Activated B cell treated with CpG ODN at 0.5 μM for 24 hours (primary cell): ENCODE measurements at places on chromosomes 6 and 20. TPM values are rescaled to one million over a fixed set of nuclear protein-coding genes. Genes with fewer than 3 reads are reported as not detected.

The XKR7 gene
- total RNA-seq = 0.04 and 0.12 TPM in 2 replicates

The DCDC2 gene
- total RNA-seq = not detected in 2 replicates

The SNPH gene
- total RNA-seq = 0.86 and 1.0 TPM in 2 replicates

The GHRH gene
- not detected in 2 replicates for total RNA-seq

The IGF2R gene
- 69.6 and 79.5 TPM in 2 replicates for total RNA-seq

The MYBL2 gene
- total RNA-seq = 99.5 and 102 TPM in 2 replicates

The SERPINB1 gene
- 59.9 and 60.5 TPM in 2 replicates for total RNA-seq

The DOK5 gene
- total RNA-seq = not detected in 2 replicates

The ZSCAN23 gene
- 0.18 and 0.49 TPM in 2 replicates for total RNA-seq

The ZC3H12D gene
- total RNA-seq = 184 and 225 TPM in 2 replicates

The CSNK2B gene
- 190 and 191 TPM in 2 replicates for total RNA-seq

DNA sequence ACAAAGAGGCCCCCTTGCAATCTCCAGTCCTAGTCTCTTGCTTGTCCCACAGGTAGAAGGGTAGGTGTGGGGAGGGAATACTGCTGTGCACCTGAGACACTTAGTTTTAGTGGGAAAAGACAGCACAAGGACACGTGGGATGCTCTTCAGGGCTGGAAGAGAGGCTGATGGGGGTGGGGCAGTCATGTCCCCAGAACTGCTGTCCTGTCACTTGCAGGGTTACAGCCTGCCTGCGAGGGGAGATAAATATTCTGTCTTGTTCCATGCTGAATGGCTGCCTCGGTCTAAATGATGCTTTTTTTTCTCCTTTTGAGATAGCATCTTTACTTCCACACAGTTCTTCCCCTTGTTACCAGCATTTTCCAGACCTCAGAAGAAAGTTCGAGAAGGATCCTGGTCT is 106.2 kb downstream of the SLC24A3 start:
- H3K27me3 ChIP-seq = peaks cover 12% of the 10 kb centered on the region
- H3K36me3 ChIP-seq = no peaks in the 10 kb centered on the region
- H3K4me1 ChIP-seq = no peaks in the 10 kb centered on the region
- no peak overlapping the region for H3K4me3 ChIP-seq
- H3K27ac ChIP-seq = no peak overlapping the region
- DNase-seq = no peak

GRCh38 chr6:16511723-16512489 is 249.4 kb downstream of the ATXN1 start:
- peaks cover 48% of the 10 kb centered on the region for H3K4me1 ChIP-seq
- peak overlapping the region; percentile 73 for H3K27ac ChIP-seq
- H3K27me3 ChIP-seq = no peaks in the 10 kb centered on the region
- DNase-seq = no peak
- H3K36me3 ChIP-seq = no peaks in the 10 kb centered on the region
- no peak overlapping the region for H3K4me3 ChIP-seq

DNA sequence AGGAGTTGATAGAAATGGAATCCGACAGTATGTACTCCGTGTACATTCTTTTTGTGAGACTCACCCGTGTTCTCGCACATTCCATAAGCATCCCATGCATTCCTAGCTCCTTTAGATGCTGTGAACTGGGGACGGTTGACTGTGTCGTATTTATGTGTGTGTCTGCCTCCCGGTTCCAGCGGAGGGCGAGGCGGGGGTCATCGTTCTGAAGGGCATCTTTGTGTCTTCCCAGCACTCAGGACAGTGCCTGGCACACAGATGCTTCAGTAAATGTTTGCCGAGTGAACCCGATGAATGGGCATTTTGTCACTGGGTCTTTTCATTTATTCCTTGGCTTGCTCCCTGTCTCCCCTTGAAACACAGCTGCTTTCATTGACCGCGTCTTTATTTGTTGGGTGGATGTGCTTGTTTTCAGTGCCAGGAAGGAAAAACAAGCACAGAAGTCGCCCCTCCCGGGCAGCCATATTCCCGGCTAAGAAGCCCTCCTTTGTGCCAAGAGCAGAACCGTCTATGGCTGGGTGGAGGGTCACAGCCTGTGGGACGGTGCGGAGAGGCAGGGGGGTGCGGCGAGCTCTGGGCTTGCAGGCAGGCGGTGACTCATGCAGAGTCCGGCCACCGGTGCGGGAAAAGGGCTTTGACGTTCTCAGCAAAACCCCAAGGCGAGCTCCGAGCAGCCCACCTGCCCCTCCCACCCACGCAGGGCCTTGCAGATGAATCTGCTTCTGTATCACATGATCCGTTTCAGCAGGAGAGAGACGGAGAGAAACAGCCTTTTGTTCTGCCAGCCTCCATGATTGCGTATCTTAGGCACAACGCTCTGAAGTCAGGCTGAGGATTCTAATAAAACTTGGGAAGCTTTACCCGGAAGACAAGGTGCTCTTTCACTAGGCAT is 11.2 kb upstream of the PSMG4 start:
- H3K36me3 ChIP-seq = no peaks in the 10 kb centered on the region
- no peak overlapping the region for H3K27ac ChIP-seq
- no peak for DNase-seq
- peaks cover 52% of the 10 kb centered on the region for H3K27me3 ChIP-seq
- H3K4me1 ChIP-seq = peaks cover 6% of the 10 kb centered on the region
- no peak overlapping the region for H3K4me3 ChIP-seq

DNA sequence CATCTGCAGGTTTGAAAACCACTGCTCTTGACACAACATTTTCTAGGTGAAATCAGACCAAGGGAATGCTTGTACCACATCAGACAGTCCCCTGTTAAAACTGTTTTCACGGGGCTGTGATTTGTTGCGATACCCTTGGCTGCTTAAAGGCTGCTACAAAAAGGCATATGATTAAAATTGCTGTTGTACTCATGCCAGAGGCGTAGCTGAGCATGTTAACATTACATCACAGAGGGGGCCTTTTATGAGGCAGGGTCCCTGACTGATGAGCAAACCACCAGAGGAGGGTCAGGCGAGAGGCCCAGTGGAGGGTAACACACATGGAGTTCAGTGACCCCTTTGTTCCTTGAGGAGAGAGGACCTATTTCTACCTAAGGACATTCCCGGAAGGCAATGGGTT is 70.4 kb upstream of the CDYL start:
- no peaks in the 10 kb centered on the region for H3K4me1 ChIP-seq
- no peak for DNase-seq
- no peak overlapping the region for H3K27ac ChIP-seq
- H3K4me3 ChIP-seq = no peak overlapping the region
- no peaks in the 10 kb centered on the region for H3K27me3 ChIP-seq

DNA sequence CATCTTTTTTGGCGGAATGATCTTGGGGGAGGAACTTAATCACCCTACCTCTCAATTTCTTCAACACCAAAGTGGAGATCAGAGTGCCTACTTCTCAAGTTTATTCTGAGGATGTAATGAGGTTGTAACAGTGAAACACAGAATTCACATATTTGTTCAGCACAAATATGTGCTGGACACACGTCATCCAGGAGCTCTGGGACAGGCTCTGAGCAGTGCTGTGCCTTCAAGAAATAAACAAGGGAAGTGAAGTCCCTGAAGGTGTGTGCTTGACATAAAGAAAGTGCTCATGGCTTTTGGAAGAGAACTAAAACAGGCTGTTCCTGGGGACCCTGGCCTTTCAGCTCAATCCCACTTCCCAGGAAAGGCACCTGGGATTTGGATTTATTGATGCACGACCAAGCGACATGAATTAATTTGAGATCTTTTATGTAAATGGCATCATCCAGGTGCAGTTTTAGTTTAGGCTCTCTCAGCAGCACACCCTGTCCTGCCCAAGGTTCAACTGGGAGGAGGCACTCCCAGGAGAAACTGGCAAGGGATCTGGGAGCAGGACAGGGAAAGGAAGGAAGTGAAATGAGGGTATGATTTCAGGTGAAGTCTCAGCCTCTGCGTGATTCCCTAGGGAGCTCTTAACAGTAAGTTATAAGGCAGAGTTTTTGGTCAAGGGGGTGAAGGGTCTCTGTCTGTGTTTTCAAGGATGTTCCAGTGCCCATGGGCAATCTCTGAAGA is 211.0 kb downstream of the FOXA2 start:
- H3K36me3 ChIP-seq = no peaks in the 10 kb centered on the region
- H3K4me3 ChIP-seq = no peak overlapping the region
- H3K4me1 ChIP-seq = peaks cover 48% of the 10 kb centered on the region
- DNase-seq = no peak
- H3K27me3 ChIP-seq = no peaks in the 10 kb centered on the region

GRCh38 chr6:67633058-67633457 is 1002.0 kb upstream of the ADGRB3 start:
- no peak for DNase-seq
- no peaks in the 10 kb centered on the region for H3K4me1 ChIP-seq
- H3K27me3 ChIP-seq = no peaks in the 10 kb centered on the region
- H3K27ac ChIP-seq = no peak overlapping the region
- H3K36me3 ChIP-seq = no peaks in the 10 kb centered on the region
- H3K4me3 ChIP-seq = no peak overlapping the region

GRCh38 chr6:41577356-41578216 is 31.4 kb downstream of the FOXP4 start:
- H3K27ac ChIP-seq = no peak overlapping the region
- no peaks in the 10 kb centered on the region for H3K27me3 ChIP-seq
- H3K4me3 ChIP-seq = no peak overlapping the region

GRCh38 chr20:41308726-41309413 is 8.7 kb downstream of the ZHX3 start:
- peaks cover 2% of the 10 kb centered on the region for H3K36me3 ChIP-seq
- H3K27me3 ChIP-seq = no peaks in the 10 kb centered on the region
- no peak overlapping the region for H3K4me3 ChIP-seq
- no peak overlapping the region for H3K27ac ChIP-seq

- no peaks in the 10 kb centered on the region for H3K4me1 ChIP-seq
- peaks cover 4% of the 10 kb centered on the region for H3K27me3 ChIP-seq
- no peak for DNase-seq
These were observed 241.0 kb downstream of the DLL1 start for GRCh38 chr6:170049641-170050561.

DNA sequence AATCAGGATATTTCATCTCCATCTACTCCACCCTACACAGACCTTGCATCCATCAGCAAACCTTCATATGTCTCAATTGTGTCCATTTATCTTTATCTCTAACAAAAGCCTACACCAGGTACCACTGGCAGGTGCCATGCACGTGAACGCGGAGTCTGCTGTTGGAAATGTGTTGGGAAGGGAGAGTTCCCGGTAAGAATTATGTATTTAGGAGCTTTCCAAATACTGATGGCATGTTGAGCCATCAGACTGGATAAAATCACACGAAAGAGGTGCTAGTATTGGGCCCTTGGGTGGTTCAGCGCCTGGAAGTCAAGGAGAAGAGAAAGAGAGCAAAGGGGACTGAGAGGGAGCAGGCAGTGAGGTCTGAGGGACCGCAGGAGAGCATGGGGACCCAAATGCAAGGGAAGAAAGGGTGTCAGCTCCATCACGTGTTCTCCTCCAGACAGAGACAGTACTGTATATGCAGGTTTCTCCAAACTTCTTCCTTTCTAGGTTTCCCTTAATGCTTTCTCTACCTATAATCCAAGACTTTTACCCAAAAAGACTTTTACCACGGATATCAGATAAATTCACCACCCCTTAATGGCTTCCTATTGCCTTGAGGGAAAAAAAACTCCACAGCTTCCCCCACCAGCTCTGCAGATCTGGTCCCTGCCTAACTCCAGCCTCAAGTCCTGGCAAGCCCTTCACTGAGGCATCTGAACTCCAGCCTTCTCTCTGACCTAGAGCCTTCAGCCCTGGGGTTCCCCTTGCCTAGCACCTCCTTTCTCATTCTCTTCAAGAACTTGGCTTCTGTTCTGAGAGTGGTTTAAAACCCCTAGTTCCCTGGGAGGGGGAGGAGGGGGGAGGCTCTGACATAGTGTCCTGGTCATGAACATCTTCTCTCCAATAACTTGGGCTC is 4.8 kb upstream of the ZNF217 start:
- H3K36me3 ChIP-seq = no peaks in the 10 kb centered on the region
- no peak for DNase-seq
- no peak overlapping the region for H3K4me3 ChIP-seq

- peak overlapping the region; percentile 5 for H3K27ac ChIP-seq
- H3K36me3 ChIP-seq = no peaks in the 10 kb centered on the region
- peak overlapping the region; percentile 77 for H3K4me3 ChIP-seq
- DNase-seq = peak; percentile 46
- H3K4me1 ChIP-seq = peaks cover 16% of the 10 kb centered on the region
These were observed 405 bp upstream of the RNF182 start for GRCh38 chr6:13924146-13924948.

- peak overlapping the region; percentile 3 for H3K4me3 ChIP-seq
- peak overlapping the region; percentile 54 for H3K27ac ChIP-seq
- peaks cover 52% of the 10 kb centered on the region for H3K36me3 ChIP-seq
- H3K27me3 ChIP-seq = no peaks in the 10 kb centered on the region
These were observed 136.3 kb upstream of the NEDD9 start for GRCh38 chr6:11368760-11369159.

GRCh38 chr20:7505152-7505834 is 435.0 kb downstream of the HAO1 start:
- H3K4me1 ChIP-seq = no peaks in the 10 kb centered on the region
- H3K4me3 ChIP-seq = no peak overlapping the region
- H3K36me3 ChIP-seq = no peaks in the 10 kb centered on the region
- no peaks in the 10 kb centered on the region for H3K27me3 ChIP-seq
- no peak for DNase-seq

- no peaks in the 10 kb centered on the region for H3K4me1 ChIP-seq
- no peak for DNase-seq
- no peak overlapping the region for H3K4me3 ChIP-seq
- H3K36me3 ChIP-seq = no peaks in the 10 kb centered on the region
- H3K27ac ChIP-seq = no peak overlapping the region
These were observed 176.6 kb downstream of the PDE10A start for GRCh38 chr6:165486183-165487137.

- H3K4me1 ChIP-seq = no peaks in the 10 kb centered on the region
- H3K27ac ChIP-seq = no peak overlapping the region
- no peaks in the 10 kb centered on the region for H3K27me3 ChIP-seq
- no peaks in the 10 kb centered on the region for H3K36me3 ChIP-seq
These were observed 238.7 kb downstream of the EYS start for GRCh38 chr6:65468307-65468706.
